ENCODE measurements at places on chromosomes 1 and 21. TPM values are rescaled to one million over a fixed set of nuclear protein-coding genes. Genes with fewer than 3 reads are reported as not detected.
A peak's percentile ranks its signal among the peaks of the same experiment; 100 is the strongest.

Gene SDC3
- total RNA-seq, result 13.1 TPM

Gene PCBP3
- 2.5 TPM for total RNA-seq

Gene ITGB2
- not detected for total RNA-seq

DNA sequence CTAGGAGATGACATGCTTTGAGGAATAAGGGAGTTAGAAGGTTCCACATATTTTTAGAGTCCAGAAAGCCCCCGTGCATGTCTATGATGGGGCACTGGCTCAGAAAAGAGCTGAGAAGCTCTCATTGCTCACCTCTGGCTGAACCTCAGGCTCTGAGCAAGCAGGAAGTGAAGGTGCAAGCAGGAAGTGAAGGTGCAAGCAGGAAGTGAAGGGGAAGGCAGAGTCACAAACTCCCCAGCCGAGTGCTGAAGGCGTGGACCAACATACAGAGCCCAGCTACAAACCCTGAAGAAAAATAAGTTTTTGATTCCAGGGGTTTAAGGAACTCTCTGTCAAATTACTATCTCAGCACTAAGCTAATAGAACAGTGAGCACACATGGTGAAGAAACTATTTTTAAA is 7.0 kb downstream of the KRTAP10-8 start:
- no peak for DNase-seq
- no peak overlapping the region for H3K4me3 ChIP-seq
- H3K27ac ChIP-seq, result no peak overlapping the region
- H3K4me1 ChIP-seq, result no peaks in the 10 kb centered on the region

DNA sequence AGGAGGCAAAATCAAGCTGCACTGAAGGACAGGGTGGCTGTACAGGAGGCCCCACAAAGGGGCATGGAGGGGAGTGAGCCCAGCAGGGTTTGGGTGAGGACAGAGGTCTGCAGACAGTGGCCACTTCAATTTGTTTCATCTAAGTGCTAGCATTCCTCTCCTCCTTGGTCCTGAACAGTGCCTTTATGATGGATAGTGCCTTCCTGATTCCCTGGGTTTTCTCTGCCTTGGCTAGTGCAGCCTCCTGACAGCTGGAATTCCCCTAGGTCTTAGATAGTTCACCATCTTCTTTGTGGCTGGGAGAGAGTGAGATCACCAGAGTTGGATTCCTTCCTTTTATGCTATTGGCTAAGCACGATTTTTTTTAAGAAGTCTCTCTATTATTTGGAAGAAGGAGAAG is 3.8 kb upstream of the HPCAL4 start:
- H3K4me3 ChIP-seq, result no peak overlapping the region
- H3K27me3 ChIP-seq, result peaks cover 80% of the 10 kb centered on the region
- DNase-seq, result peak; percentile 25
- H3K4me1 ChIP-seq, result no peaks in the 10 kb centered on the region

DNA sequence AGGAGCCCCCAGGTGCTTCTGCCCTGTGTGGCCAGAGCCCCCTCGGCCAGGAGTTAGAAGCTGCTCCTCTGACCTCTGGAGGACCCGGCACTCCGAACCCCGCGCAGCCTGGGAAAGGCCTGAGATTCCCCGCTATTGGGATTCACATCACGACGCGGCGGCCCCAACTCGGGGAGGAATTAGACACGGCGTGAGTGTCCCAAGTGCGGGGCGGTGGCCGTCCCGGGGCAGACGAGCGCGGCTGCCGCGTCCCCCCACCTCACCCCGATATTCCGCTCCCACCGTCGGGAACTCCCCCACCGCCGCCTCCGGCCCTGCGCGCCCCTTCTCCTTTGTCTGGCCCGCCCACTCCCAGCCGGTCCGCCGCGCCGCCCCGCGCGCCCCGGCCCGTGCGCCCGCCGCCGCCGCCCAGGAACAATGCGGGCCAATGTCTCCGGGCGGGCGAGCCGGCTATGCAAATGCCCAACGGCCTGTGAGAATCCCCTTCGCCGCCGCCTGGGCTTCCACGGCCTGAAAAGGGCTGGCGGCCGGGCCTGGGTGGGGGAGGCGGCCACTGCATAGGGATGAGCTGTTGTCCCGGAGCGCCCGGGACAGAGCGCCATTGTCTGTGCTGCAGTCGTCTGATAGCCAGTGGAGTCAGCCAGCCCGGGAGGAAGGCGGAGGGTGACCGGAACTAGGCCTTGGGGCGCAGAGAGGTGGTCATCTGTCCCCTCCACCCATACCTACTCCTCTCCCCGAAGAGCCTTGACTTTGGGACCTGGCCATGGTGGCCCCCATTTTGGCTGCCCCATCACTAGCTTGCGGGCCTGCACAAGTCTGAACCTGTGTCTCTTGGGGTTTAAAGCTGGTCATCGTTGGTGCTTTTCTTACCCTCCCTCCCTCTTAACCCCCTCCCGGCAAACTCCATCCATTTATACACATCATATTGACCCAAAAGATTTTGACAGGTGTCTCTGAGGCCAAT is 19.4 kb downstream of the RHBG start:
- no peaks in the 10 kb centered on the region for H3K36me3 ChIP-seq
- H3K4me3 ChIP-seq, result no peak overlapping the region
- H3K27ac ChIP-seq, result no peak overlapping the region
- peaks cover 74% of the 10 kb centered on the region for H3K27me3 ChIP-seq

- no peaks in the 10 kb centered on the region for H3K36me3 ChIP-seq
- no peaks in the 10 kb centered on the region for H3K27me3 ChIP-seq
- H3K27ac ChIP-seq, result no peak overlapping the region
- no peak overlapping the region for H3K4me3 ChIP-seq
These were observed 352.5 kb upstream of the KAZN start for GRCh38 chr1:14245954-14246353.

DNA sequence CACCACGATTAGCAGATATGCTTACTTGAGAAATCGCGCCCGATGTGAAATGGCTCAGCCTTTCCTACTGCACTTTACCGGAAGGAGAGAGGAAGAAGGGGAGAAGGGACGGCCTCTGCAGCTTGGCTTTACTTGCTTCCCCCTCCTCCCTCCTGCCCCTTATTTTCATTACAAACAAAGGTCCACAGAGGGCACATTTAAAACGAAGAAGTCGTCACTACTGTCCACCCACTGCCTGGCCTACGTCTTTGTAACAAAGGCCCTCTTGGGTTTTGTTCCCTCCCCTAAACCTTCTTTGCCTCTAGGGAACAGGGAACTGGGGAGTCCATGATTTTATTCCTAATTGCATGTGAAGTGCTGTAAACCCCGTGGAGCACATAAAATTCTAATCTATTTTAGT is 308.5 kb downstream of the LMX1A start:
- no peak overlapping the region for H3K27ac ChIP-seq
- no peaks in the 10 kb centered on the region for H3K4me1 ChIP-seq
- no peak overlapping the region for H3K4me3 ChIP-seq
- H3K36me3 ChIP-seq, result no peaks in the 10 kb centered on the region
- no peaks in the 10 kb centered on the region for H3K27me3 ChIP-seq

Measured in IMR-90 (cell line).